Prostate gland (tissue), 2 donors: ENCODE measurements at places on chromosomes 2 and 18.
A peak's percentile ranks its signal among the peaks of the same experiment; 100 is the strongest.

- H3K27me3 ChIP-seq: no peaks in the 10 kb centered on the region
- no peaks in the 10 kb centered on the region for H3K36me3 ChIP-seq
- no peaks in the 10 kb centered on the region for H3K4me1 ChIP-seq
- no peak overlapping the region for H3K27ac ChIP-seq
Measured at GRCh38 chr18:9690418-9691188, 17.5 kb upstream of the RAB31 start.

DNA sequence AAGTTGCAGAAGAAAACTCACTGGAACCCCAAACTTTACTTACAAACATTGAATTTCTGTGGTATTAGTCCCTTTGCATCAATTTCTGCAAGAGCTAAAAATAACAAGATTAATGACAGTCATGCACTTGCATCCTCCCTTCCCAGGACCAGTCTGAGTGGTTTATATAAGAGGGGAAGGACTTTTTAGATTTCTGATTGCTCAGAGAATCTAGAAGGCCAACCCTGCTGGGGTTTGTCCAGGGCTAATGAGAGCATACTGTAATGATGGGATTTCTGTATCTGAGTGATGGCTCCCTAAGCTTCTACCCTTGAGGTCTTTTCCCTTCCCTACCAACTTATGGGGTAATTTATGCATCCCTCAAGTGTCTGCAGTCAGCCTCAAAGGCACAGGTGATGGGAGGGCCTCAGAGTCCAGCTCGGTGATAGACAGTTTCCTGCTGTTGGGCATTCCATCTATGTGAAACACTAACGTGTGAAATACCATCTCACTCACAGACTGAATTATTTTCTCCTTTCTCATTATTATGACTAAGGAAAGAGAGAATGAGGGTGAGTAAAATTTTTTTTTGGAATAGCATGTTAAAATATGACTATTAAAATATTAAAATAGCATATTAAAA lies 556.3 kb downstream of the RIT2 start:
- H3K36me3 ChIP-seq: no peaks in the 10 kb centered on the region
- DNase-seq: no peak

DNA sequence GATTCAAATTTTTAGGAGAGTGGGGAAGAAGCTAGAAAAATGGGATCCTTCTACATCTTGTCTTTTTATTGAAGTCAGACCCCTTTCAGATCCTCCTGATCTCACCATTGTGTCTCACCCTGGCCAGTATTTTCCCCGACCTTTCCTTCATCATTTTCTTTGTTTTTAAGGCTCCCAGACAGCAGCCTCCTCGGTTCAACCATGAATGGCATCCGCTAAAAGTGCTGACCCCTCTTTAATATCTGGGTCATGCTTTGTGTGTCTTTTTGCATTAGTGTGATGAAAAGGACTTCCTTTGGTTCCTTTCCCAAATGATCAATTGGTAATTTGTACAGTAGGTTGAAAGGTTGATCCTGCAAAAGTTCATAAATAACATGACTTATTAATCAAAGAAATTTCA lies 26.7 kb upstream of the THOC1 start:
- H3K4me3 ChIP-seq: no peak overlapping the region
- no peaks in the 10 kb centered on the region for H3K36me3 ChIP-seq
- no peaks in the 10 kb centered on the region for H3K4me1 ChIP-seq
- DNase-seq: no peak
- no peak overlapping the region for H3K27ac ChIP-seq

DNA sequence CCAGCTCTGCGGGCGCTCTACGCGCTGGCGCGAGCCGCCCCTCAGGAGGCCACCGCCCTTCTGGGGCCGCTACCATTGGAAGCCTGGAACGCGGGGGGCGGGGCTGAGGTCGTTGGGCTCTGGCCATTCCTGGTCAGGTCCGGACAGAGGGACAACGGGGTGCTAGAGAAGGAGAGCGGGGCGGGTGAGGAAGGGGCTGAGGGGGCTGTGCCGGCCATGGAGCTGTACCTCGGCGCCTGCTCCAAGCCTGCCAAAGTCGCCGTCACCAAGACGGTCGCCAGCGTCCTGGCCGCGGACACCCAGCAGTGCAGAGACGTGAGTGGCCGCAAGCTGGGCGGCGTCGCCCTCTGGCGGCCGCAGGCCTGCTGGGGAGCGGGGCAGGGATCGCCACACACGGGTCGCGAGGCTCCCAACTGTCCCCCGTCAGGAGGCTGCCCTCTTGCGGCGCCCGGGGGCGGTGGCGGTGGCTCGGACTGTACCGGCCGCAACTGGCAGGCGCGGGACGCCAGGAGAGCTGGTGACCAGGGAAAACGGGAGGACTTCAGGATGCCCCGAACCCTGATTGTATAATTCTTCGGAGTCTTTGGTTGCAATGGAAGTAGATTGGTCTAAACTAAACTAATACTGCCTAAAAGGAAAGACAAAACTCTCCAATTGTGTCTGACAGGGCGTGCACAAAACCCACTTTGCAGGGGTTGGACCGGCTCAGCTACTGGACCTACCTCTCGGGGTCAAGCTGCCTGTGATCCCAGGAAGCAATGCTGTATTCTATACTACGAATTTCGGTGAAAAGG lies at the start of gene FSIP2:
Gene FSIP2, plus strand, starts transcription at position 126 of the 794 bp plus-strand sequence. Its CDS starts 91 bp downstream, at position 217.
- no peak within 1 kb of the TSS for H3K27ac ChIP-seq
- peak; percentile 16 for DNase-seq
- no peak within 1 kb of the TSS for H3K4me3 ChIP-seq
- H3K27me3 ChIP-seq: no peaks in the 10 kb centered on the region
- no peaks in the 10 kb centered on the region for H3K36me3 ChIP-seq

GRCh38 chr18:35387152-35387571 lies 10.0 kb upstream of the ZNF396 start:
- no peaks in the 10 kb centered on the region for H3K4me1 ChIP-seq
- no peaks in the 10 kb centered on the region for H3K27me3 ChIP-seq
- H3K4me3 ChIP-seq: no peak overlapping the region

DNA sequence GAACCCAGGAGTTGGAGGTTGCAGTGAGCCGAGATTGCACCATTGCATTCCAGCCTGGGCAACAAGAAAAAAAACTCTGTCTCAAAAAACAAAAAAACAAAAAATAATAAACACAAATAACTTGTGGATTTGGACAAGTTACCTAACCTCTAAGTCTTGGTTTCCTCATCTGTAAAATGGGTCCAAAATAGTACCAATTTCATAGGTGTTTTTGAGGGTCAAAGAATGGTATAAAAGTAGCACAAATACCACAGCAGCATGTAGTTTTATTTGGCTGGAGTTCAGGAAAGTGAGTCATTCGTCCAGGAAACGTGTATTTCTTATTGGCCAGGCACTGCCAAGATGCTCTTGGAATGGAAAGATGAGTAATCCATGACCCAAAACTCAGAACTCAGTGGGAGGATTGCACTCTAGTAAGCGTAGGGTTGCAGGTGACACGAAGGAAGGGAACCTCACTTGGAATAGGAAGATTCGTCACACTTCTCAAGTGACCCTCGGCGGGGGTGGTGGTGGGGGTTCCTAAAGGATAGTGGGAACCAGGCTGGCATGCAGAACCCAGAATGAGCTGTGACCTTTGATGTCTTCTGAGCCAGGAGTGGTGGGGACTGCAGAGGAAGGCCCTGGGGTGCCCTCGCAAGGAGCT lies 24.4 kb downstream of the GRHL1 start:
- no peak for DNase-seq
- peak overlapping the region; percentile 21 for H3K27ac ChIP-seq
- no peaks in the 10 kb centered on the region for H3K27me3 ChIP-seq

DNA sequence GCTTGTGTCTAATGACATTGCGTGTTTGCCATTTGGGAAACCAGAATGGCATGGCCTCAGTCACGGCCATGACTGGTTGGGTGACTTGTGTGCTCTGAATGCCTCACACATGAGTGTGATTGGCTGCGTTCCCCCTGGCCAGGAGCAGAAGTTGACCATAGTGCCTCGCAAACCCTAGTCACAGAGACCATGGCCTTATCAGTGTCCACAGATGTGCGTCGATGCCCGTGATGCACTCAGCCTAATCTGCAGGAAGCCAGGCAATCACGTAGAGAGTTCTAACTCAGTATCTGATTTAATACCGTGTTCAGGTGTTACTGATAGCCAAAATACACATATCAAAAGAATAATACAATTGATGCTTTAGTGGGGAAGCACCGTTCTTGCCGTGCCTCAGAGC lies 64.0 kb downstream of the BOLA3 start:
- H3K4me1 ChIP-seq: no peaks in the 10 kb centered on the region
- H3K4me3 ChIP-seq: no peak overlapping the region
- no peaks in the 10 kb centered on the region for H3K27me3 ChIP-seq
- H3K27ac ChIP-seq: no peak overlapping the region

DNA sequence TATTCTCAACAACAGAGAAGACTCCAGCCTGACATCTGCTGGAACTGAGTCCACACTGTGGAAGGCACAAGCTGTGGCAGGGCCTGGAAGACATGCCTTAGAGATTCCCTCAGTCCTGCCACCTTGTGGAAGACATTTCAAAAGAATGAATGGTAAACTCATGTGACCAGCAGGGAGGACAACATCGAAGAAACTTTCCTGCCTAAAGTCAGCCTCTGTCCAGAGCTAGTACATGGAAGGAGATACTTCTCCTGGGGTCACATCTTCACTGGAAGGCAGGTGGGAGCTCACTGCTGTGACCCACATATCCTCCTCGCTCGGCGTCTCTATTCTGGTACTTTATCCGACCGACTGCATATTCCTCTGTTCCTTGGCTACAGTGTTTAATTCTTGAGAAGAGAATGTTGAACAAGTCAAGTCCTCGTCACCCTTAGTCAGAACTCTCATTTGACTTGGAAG lies 59.5 kb downstream of the PUM2 start:
- no peaks in the 10 kb centered on the region for H3K4me1 ChIP-seq
- H3K27me3 ChIP-seq: no peaks in the 10 kb centered on the region
- H3K4me3 ChIP-seq: no peak overlapping the region
- no peak overlapping the region for H3K27ac ChIP-seq
- H3K36me3 ChIP-seq: no peaks in the 10 kb centered on the region

DNA sequence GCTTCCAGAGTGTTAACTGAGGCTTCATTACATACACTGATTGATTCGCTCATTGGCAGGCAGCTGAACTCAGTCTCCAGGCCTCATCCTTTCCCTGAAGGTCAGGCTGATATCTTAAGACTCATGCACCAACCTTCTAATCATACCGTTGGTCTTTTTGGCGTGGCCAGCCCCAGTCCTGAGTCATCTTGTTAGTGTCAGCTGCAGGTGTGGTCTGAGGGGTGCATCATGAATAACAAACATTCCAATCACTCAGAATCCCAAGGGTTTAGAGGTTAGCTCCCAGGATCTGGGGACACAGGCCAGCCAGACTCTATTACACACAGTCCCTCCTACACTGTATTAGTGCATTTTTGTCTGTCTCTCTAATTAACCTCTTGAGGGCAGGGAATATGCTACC lies 271.5 kb downstream of the HRH4 start:
- no peaks in the 10 kb centered on the region for H3K27me3 ChIP-seq
- no peak for DNase-seq
- H3K4me3 ChIP-seq: no peak overlapping the region

DNA sequence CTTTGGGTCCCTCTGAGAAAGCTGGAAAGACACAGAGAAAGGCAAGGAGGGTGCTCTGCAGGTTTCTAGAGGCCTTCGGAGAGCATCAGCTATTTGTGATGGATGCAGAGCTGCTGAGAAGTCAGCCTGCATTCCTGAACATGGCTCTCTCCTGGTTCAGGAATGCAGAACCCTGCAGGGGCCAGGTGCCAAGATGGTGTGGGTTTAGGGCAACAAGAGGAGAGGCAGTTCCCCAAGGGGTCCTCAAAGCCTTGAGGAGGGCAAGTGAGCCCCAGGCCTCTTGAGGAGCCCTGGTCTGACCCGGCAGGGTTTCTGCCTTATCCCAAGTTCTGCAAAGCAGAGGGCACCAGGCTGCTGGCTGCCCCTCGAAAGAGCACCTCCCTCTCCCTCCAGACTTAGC lies 93.3 kb downstream of the HS1BP3 start:
- no peak overlapping the region for H3K27ac ChIP-seq
- DNase-seq: no peak
- H3K4me3 ChIP-seq: no peak overlapping the region
- H3K36me3 ChIP-seq: no peaks in the 10 kb centered on the region
